Activated CD4-positive, alpha-beta T cell treated with anti-CD3 and anti-CD28 coated beads, Interleukin-2, amount 10 ng/mL, durations not matched to agents 24 days and 14 days (primary cell): ENCODE measurements at places on chromosomes 7 and 10. TPM values are rescaled to one million over a fixed set of nuclear protein-coding genes. Genes with fewer than 3 reads are reported as not detected.

GRCh38 chr10:17240616-17241015 is 12.6 kb downstream of the VIM start:
- no peak for DNase-seq

- DNase-seq: no peak
Measured at GRCh38 chr7:94907026-94907810, at the start of gene PPP1R9A. Gene PPP1R9A (plus strand): TSS chr7:94907594. CDS start chr7:94910114, 2,520 bp downstream.

GRCh38 chr10:809671-810350 is 120.3 kb upstream of the DIP2C start:
- no peak for DNase-seq

- no peak for DNase-seq
Measured at GRCh38 chr7:94276795-94277194, 117.9 kb upstream of the COL1A2 start.

DNA sequence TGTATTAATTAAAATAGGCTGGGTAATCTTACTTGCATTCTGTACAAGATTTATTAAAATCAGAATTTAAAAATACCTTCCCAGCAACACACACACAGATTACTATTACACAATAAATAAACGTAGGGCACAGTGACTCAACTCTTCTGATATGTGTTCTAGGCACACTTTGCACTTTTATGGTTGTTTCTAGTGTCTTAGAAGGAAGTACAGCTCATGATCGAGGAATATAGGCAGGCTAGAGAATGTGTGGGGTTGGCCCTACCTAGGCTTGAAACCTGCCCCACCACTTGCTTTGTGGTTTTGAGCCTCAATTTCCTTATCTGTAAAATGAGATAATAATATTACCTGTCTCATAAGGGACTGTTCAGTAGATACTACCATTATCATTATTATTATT is 30.5 kb downstream of the ARMC3 start:
- DNase-seq: no peak

The FGF8 gene
- 0.35 TPM in 1 of 2 replicates, not detected in the other for total RNA-seq

The ADAM22 gene
- 1.5 and 1.7 TPM in 2 replicates for total RNA-seq

DNA sequence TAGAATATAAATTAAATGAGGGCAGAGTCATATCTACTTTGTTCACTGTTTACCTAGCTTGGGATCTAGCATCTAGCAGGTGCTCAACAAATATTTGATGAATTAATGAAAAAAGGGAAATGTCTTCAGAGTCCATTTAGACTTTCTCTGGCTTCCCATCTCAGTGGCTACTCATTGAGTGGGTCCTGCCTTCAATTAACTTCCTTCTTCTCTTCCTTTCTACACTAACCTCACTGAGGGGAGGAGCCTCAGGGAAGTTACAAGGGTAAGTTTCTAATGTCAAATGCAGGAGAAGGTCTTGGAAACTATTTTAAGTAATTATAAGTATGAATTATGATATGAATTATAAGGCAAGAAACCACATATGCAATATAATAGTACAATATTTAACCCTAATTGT is 28.2 kb upstream of the MPP7 start:
- no peak for DNase-seq

The PNLIPRP2 gene
- not detected in 2 replicates for total RNA-seq
